B cell (primary cell): ENCODE measurements at places on chromosomes 2 and 18. TPM values are rescaled to one million over a fixed set of nuclear protein-coding genes. Genes with fewer than 3 reads are reported as not detected.

The ACOXL gene
- not detected in 2 replicates for total RNA-seq

The DQX1 gene
- 0.57 and 0.87 TPM in 2 replicates for total RNA-seq

The WNT6 gene
- 0.84 and 1.2 TPM in 2 replicates for total RNA-seq

The PLGLB1 gene
- total RNA-seq: 15.9 and 16.9 TPM in 2 replicates

The AQP12A gene
- total RNA-seq: not detected in 2 replicates

The ASNSD1 gene
- total RNA-seq: 25.3 and 29.8 TPM in 2 replicates

The PTPRM gene
- 0.20 and 0.66 TPM in 2 replicates for total RNA-seq

The PSD4 gene
- total RNA-seq: 203 and 217 TPM in 2 replicates

The DIS3L2 gene
- 70.1 and 74.3 TPM in 2 replicates for total RNA-seq

The MAP3K19 gene
- total RNA-seq: not detected in 2 replicates

The FAP gene
- total RNA-seq: not detected in 2 replicates

The POTEC gene
- not detected in 2 replicates for total RNA-seq

The MYOM1 gene
- 12.8 and 16.1 TPM in 2 replicates for total RNA-seq

The PROKR1 gene
- total RNA-seq: not detected in 2 replicates

The LRRC30 gene
- total RNA-seq: not detected in 2 replicates

The CAPG gene
- 179 and 210 TPM in 2 replicates for total RNA-seq

The ACMSD gene
- total RNA-seq: not detected in 2 replicates

The SFT2D3 gene
- total RNA-seq: 13.6 and 14.2 TPM in 2 replicates

The SP140 gene
- 411 and 424 TPM in 2 replicates for total RNA-seq

The PSTPIP2 gene
- total RNA-seq: 0.76 and 1.00 TPM in 2 replicates

The TLX2 gene
- 0.19 TPM in 1 of 2 replicates, not detected in the other for total RNA-seq

The CAPN14 gene
- 6.0 and 7.8 TPM in 2 replicates for total RNA-seq

The OSR1 gene
- not detected in 2 replicates for total RNA-seq
